Right atrium auricular region (tissue), 2 donors: ENCODE measurements at places on chromosomes 5 and 9. TPM values are rescaled to one million over a fixed set of nuclear protein-coding genes. Genes with fewer than 3 reads are reported as not detected.

GADD45G gene
- 294 TPM for total RNA-seq

GZMA gene
- 0.55 TPM for total RNA-seq

FAM78A gene
- total RNA-seq = 55.3 TPM

RPS14 gene
- total RNA-seq = 1,334 TPM

RABGAP1 gene
- total RNA-seq = 26.3 TPM

CCNB1 gene
- total RNA-seq = 1.2 TPM

ZNG1E gene
- 11.2 TPM for total RNA-seq

C9orf50 gene
- not detected for total RNA-seq

- no peak for DNase-seq
These were observed 93.9 kb downstream of the EFNA5 start for GRCh38 chr5:107576736-107577393.

GRCh38 chr9:34536685-34537084 is 13.9 kb upstream of the ENHO start:
- DNase-seq = peak; percentile 44

GRCh38 chr5:41193456-41194205 is 19.7 kb downstream of the C6 start:
- peak; percentile 100 for DNase-seq

DNA sequence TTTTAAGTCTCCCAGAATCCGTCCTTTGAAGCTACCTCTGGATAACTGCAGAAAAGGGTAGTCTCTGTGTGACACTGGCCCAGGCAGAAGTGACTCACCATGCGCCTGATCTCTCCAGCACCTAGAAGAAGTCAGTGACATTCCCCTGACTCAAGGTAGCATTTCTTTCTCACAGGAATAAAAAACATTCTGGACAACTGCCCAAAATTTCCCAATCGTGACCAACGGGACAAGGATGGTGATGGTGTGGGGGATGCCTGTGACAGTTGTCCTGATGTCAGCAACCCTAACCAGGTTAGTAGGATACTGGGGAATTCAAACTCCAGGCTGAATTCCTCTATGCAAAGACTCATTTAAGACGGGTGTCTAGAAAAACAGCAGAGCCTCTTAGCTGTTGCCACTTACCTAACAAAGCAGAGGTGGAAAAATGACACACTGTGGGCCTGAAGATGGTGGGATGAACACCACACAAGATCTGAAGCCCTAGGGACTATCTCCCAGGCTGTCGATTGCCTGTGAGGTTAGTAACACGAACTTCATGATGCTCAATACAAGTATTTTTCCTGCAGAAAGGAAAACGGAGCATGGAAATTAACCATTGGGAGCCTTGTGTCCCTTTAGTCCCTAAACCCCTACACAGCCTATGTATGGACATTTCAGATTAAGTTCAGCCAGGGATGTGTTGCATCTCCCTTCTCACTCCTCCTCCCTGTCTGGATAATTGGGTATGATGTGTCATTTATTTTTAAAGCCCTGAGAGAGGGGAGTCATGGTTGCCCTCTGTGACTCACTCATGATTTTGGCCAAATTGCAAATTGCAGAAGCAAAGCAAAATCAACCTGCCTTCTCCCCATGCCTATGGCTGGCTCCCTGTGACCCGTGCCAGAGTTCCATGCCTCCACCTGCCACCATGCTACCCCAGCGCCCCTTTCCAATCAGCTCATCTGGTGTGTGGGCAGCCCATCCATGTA is 37.2 kb downstream of the THBS4 start:
- peak; percentile 38 for DNase-seq

- DNase-seq = no peak
These were observed 746.7 kb upstream of the C9orf72 start for GRCh38 chr9:28319981-28320380.

- DNase-seq = no peak
These were observed 10.1 kb upstream of the MARVELD2 start for GRCh38 chr5:69404659-69405330.

- DNase-seq = no peak
These were observed 525.2 kb downstream of the AGTPBP1 start for GRCh38 chr9:85216601-85217000.

- no peak for DNase-seq
These were observed 90.0 kb downstream of the ARRDC3 start for GRCh38 chr5:91293131-91293530.

DNA sequence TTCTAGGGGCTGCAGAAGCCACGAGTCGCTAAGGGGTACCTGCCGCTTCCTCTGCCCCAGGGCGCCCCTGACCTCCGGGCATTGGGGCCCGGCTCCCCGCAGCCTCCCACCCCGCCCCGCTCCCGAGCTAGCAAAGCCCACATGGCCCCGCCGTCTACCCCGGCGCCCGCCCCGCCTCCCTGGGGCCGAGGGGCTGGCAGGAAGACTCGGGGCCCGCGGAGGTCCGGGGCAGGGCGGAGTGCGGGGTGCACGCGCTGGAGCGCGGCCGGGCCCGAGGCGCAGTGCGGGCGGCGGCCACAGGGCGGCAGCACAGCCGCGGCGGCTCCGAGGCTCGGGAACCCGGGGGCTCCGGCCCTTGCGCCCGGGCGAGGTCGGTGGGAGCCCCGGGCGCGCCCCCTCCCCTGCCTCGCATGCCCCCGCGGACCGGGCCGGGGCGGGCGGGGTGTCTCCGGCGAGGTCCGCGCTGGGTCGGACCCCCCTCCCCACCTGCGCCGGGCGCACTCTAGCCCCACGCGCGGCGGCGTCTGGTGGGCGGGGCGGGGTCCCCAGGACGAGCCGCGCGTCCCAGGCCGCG is 6.7 kb downstream of the NRARP start:
- DNase-seq = no peak

DNA sequence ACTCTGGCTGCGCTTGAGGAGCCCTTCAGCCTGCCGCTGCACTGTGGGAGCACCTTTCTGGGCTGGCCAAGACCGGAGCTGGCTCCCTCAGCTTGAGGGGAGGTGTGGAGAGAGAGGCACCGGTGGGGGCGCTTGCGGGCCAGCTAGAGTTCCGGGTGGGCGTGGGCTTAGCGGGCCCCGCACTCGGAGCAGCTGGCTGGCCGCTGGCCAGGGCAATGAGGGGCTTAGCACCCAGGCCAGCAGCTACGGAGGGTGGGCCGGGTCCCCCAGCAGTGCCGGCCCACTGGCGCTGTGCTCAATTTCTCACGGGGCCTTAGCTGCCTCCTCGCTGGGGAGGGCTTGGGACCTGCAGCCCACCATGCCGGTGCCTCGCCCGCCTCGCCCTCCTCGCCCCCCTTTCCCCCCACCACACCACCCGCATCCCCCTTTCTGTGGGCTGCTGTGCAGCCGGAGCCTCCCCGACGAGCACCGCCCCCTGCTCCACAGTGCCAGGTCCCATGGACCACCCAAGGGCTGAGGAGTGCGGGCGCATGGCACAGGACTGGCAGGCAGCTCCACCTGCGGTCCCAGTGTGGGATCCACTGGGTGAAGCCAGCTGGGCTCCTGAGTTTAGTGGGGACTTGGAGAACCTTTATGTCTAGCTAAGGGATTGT is 954.5 kb downstream of the DTWD2 start:
- DNase-seq = no peak

GRCh38 chr5:1386274-1386717 is 41.4 kb upstream of the CLPTM1L start:
- no peak for DNase-seq

GRCh38 chr5:170751631-170752030 is 31.9 kb upstream of the GABRP start:
- DNase-seq = no peak

- DNase-seq = no peak
These were observed 53.7 kb downstream of the MARCHF3 start for GRCh38 chr5:126976520-126977172.

GRCh38 chr5:94857111-94857510 is 238.6 kb downstream of the SLF1 start:
- DNase-seq = no peak

DNA sequence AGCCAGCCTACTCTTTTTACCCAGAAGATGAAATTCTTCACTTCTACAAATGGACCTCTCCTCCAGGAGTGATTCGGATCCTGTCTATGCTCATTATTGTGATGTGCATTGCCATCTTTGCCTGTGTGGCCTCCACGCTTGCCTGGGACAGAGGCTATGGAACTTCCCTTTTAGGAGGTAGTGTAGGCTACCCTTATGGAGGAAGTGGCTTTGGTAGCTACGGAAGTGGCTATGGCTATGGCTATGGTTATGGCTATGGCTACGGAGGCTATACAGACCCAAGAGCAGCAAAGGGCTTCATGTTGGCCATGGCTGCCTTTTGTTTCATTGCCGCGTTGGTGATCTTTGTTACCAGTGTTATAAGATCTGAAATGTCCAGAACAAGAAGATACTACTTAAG is 16.6 kb downstream of the OCLN start:
- DNase-seq = no peak

DNA sequence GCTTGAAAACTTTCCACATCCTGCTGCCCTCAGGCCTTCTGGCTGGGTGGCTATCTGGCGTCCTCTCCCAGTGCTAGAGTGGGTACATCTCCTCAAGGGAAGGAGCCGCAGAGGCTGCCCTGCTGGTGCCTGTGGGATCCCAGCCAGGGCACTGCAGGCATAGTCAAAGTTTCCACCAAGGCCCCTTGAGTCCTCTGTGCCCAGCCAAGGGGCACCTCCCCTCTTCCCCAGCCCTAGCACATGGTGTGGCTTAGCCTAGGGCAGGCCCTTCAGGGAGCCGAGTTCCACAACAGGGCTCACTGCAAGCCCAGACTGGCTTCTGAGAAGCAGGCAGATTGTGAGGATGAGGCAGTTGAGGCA is 103.2 kb downstream of the RGS3 start:
- DNase-seq = no peak

- peak; percentile 21 for DNase-seq
These were observed 4.1 kb downstream of the TRIO start for GRCh38 chr5:14147210-14147609.

DNA sequence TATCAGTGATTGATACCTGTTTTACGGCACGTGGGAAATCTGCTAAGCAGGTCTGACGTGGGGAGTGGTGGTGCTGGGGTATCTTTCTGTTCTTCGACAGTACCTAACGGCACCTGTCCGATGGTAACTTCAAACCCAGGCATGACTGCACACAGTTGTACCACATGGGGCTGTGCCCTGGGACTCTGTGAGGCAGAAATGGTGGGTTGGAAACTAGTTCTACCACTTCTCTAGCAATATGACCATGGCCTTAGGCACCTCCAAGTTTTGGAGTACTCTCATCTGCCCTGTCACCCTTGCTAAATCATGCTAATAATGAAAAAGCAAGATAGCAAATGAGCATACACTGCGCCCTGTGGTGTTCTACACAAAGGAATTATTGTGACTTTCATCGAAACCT is 30.9 kb downstream of the EPB41L4B start:
- DNase-seq = no peak

DNA sequence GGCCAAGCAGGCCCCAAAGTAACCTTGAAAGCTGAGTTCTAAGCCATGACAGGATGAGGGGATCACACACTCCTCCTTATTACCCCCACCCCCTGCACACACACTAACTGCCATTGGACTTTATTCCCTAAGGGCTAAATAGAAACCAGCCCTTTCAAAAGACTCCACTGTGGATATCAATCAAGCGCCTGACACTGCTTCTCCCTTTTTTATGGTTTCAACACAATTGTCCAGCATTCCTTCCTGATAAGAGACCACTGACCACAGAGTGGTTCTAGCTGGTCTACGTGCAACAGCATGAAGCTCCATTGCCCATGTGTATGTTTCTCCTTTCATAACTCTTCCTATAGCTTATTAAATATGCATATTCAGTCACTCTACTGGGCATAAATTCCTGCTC is 34.7 kb downstream of the PAEP start:
- DNase-seq = no peak

DNA sequence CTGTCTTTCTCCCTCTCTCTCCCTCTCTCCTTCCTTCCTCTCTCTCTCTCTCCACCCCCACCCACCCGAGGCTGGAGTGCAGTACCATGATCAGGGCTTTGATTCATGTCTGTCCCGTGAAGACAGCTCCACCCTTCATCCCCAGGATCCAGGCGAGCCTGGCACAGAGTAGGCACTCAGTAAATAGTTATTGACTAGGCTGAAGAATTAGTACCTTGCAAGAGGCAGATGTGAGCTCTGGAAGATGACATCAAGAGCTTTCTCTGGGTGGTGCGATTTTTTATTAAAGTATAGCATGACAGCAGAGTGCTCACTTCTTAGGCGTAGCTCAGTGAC is 24.0 kb upstream of the WDR38 start:
- no peak for DNase-seq
